Cardiac fibroblast (primary cell): ENCODE measurements at places on chromosomes 16 and 17.

GRCh38 chr17:61970030-61970429 is 42.2 kb upstream of the INTS2 start:
- no peak for DNase-seq

DNA sequence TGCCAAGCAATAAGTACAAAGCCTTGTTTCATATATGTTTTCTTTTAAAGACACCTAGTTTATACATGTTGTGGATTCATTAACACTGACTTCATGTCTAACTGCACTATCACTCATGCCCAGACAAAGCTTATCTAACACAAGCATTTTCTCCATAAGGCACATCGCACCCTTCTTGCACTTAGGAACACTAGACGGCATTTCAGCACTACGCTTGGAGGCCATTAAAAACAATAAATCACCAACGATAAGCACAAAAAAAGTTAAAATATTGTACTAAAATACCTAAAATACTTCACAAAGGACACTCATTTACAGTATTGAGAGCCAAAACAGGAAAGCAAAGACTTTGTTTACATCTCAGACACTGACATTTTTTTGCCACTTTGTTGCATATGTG is 39.0 kb upstream of the TEKT3 start:
- no peak for DNase-seq

DNA sequence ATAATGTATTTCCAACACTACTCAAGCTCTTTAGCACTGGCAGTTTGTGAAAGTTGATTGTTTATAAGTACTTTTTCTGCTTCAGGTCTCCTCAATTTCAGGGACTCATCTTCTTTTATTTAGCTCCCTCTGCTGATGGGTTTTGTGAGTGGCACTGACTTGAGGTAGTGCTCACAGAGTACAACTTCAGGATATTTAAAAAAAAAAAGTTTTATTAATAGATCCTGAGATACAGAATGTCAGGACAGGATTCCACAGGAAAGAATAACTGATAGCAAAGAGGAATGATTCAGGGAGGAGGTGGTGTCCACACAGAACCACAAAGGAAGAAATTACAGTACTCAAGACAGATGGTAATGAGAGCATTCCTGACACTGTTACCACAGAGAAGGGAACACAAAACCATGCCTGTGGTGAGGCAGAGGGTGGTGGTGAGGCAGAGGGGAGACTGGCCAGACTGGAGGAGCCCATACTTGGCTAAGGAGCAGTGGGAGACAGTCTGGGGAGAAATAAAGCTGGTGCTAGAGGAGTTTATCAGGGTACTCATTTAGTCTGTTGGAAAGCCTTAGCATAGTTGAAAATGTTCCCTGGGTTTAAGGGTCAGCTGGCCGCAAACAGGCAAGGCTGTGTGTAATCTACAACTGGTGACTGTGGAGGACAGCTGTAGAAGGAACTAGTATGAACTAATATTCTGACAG is 63.7 kb downstream of the SPAG9 start:
- peak; percentile 87 for DNase-seq

DNA sequence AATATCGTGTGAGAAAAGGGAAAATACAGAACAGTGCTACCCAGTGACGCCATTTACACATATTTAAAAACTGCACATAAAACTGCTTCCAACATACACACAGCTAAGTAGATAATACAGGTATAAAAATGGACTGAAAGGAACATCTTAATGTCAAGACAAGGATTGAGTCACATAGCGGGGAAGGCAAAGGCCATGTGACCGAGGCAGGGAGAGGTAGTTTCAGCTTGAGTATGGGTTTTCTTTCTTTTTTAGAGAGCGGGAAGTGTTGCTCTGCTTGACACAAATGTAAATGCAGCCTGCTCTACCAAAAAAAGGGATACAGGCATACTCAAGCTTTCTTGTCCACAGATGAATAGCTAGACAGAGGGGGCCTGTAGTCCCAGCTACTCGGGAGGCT is 46.5 kb downstream of the SDR42E1 start:
- DNase-seq, result no peak

DNA sequence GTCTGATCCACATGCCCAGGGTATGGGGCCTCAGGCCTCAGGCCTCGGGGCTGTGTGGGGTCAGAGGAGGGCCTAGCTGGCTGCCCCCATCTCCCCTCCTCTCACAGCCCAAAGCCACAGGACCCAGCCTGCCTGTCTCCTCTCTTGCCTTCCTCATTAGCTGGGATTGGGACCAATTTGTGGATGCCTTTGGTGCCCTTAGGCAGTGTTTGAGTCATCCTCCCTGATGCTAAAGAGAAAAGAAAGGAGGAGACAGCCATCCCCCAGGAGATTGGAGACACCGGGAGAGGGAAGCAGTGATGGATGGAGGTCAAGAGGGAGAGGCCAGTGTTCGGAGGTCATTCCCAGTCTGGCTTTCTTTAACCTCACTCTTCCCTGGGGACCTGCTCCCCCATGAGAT is 23.3 kb upstream of the NOG start:
- DNase-seq, result no peak

DNA sequence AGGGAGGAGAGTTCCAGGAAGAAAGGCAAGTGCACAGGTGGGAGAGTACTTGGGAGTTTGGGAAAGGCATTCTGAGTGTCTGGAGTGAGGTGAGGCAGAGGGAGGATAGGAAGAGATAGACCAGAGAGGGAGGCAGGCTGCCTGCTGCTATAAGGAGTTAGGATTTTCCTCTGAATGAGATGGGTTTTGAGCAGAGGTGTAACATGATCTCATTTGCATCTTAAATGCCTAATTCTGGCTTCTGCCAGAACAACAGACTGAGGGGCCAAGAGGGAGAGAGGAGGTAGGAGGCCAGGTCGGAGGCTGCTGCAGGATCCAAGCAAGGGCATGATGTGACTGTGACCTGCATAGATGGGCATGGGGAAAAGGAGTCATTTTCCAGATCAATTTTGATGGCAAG is 31.5 kb upstream of the IRX6 start:
- no peak for DNase-seq

GRCh38 chr16:72470541-72470940 is 298.6 kb upstream of the PMFBP1 start:
- DNase-seq, result no peak

GRCh38 chr17:73550556-73550955 is 93.7 kb downstream of the SDK2 start:
- DNase-seq, result no peak

DNA sequence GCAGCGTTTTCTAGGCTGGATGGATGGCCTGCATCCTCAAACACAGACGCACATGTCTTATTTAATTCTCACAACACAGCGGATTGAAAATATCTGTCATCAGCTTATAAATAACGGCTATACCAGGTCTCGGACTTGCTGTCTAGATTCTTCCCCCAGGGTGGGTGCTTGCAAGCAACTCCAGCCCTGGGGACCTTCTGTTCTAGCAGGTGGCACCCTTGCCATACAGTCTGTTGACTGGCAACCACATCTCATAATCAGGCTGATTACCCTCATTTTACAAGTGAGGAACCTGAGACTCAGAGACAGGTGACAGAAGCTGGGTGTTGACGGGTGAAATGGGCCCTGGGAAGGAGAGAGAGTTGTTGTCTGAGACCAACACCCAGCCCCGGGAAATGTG is 16.2 kb upstream of the SEZ6 start:
- DNase-seq, result no peak

- DNase-seq, result no peak
These were observed 494.4 kb downstream of the HS3ST4 start for GRCh38 chr16:26186091-26186615.

DNA sequence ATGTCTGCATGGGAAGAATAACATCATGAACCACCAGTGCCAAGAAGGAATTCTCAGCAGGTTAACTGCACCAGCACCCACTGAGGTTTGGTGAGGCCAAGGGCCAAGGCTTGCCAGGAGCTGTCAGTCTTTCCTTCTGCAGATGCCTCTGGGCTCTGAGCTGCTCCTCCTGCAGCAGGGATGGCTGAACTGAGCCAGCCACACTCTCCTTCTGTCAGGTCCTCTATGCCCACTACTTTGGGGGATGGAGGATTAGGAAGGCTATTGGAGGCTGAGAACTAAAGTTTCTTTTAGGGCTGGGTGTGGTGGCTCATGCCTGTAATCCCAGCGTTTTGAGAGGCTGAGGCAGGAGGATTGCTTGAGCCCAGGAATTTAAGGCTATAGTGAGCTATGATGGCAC is 71.6 kb downstream of the PLXDC1 start:
- DNase-seq, result no peak

- peak; percentile 27 for DNase-seq
These were observed 91.5 kb upstream of the TMEM97 start for GRCh38 chr17:28227316-28228108.

DNA sequence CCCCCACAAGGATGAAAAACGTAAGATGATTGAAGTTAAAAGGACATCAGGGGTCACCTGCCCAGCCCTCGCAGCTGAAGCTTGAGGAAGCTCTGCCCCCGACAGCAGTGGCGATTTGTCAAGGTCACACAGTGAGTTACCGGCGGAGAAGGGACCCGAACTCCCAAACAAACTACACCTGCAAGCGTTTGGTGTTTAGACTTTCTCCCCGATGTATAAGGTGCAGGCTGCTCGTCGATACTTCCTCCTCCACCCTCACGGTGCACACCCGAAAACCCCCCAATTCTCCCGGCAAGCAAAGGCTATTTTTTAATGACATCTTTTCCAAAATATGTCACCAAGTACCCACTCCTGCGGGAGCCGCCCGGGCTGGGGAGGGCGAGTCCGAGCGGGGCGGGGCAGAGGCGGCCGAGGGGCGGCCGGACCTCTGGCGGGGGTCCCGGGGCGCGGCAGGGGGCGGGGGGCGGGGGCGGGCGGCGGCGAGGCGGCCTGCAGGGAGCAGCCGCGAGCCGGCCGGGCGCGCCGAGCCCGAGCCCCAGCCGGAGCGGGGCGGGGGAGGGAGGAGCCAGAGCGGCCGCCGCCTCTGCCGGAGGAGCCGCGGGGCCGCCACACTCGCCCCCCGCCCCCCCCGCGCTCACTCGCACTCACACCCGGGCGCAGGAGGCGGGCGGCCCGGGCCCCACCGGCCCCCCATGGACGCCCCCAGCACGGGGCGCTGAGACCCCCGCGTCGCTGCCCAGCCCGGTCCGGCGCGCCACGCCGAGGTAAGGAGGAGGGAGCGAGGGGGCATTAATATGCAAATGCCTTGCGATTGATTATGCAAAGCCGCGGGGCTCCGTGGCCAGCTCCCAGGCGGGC is at the start of gene THRA:
THRA (plus strand) TSS at position 637 of the 858 bp plus-strand sequence. CDS start 11,524 bp downstream, outside the sequence.
- peak; percentile 28 for DNase-seq

- peak; percentile 50 for DNase-seq
These were observed at the start of gene CALB2 for GRCh38 chr16:71358464-71358998. TSS of gene CALB2 (plus strand) at chr16:71358723. CDS start at chr16:71358793, 70 bp downstream.

- DNase-seq, result no peak
These were observed 11.4 kb downstream of the UNK start for GRCh38 chr17:75795820-75796607.

- DNase-seq, result peak; percentile 88
These were observed at the start of gene ASPHD1 for GRCh38 chr16:29900102-29900887. TSS of gene ASPHD1 (plus strand) at chr16:29900488. CDS start at chr16:29900972, 484 bp downstream.

DNA sequence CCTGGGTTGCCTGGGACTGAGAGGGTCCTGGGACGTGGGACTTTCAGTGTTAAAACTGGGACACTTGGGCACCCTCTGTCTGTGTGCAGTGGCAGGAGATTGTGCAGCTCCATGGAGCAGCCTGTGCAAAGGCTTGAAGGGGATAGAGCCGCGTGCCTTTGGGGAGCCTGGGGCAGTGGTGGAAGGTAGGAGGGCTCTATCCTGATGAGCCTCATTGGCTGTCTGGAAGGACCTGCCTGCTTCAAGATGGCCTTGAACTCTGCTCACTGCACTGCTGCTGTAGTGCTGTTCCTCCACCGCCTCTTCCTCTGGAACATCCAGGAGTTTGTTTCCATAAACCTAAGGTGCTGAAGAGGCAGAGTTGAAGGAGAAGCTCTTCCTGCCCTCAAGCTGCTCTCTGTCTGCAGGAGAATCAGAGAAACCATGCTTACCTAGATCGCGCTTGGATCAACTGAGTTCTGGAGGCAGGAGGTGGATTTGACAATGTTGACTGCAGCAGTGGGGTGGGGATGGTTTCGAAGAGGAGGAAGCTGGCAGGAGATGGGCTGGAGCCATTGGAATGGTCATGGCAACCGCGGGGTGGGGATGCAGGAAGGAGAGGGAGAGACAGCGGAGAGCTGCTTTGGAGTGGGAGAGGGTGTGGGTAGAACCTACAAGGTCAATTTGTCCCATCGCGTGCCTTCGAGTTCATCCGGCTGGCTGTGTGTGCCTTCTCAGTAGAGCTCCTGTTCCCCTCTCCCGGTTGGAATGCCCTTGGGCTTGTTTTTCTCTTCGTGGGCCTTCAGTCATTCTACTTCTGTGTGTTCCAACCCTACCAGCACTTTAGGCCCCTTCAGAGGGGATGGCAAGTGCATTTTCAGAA is 3.7 kb downstream of the RMI2 start:
- no peak for DNase-seq

DNA sequence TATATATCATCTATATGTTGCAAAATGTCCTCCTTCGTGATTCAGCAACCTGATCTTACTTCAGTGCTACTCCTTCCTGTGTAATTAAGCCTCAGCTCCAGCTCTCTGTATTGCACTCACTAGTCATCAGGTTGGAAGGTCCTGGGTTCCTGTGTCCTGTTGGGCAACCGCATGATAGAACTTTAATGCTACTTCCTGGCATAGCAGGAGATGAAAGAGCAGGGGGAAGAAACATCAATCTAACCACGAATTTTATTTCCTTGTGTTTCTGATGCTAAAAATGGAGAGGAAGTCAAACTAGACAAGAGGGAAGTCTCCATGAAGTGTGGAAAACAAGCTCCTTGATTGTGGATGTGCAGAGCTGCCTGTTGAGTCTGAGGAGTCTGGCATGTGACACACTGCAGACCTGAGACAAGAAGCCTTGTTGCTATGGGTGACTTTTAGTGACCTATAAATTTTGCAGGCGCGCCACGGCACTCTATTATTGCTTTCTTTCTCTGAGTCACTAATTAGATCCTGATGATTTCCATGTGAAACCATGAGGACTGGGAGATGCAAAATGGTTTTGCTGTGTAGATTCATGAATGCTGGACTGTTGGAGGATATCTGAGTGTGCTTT is 25.6 kb downstream of the IGSF6 start:
- DNase-seq, result peak; percentile 72

DNA sequence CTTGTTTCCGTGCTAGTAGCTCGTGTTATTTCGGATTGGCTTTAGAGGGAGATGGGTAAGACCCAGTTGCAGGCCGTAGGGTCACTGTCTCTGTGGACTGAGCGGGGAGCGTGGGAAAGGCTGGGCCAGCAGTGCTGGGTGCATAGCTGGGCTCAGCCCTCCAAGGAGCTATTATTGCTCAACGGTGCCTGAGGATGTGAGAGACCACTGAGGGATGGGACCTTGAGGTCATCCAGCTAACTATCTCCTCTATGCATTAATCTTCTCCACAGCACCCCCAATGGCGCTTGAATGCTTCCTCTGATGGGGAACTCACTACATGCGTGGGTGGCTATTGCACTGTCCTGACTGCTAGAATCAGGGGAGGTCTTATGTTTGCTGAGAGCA is 126.1 kb upstream of the FOXF1 start:
- no peak for DNase-seq

- DNase-seq, result peak; percentile 81
These were observed 563.9 kb downstream of the TOX3 start for GRCh38 chr16:51982715-51983680.
